Testis (tissue), 5 donors: ENCODE measurements at places on chromosomes 7 and 10. TPM values are rescaled to one million over a fixed set of nuclear protein-coding genes. Genes with fewer than 3 reads are reported as not detected.

The MLXIPL gene
- total RNA-seq, result 215 TPM

The XRCC2 gene
- total RNA-seq, result 9.6 TPM

DNA sequence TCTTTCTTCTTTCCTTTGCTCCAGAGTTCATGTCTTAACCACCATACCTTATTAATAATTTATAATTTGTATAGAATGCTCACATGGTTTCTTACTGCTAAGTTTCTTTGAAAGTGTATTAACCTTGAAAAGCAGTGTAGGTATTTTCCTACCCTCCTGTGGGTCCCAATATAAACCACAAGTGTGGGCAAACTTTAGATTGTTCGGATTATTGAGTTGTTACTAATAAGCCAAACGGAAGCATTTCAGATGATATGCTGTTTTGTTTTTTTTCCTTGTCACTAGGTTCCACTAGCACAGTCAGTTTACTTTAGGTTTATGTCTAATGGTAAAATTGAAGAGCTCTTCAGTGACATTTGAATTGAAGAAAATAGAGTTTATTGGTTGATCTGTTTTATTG, 10.2 kb downstream of the SSBP1 start:
- DNase-seq, result no peak
- H3K4me1 ChIP-seq, result no peaks in the 10 kb centered on the region
- no peaks in the 10 kb centered on the region for H3K36me3 ChIP-seq
- no peaks in the 10 kb centered on the region for H3K27me3 ChIP-seq

- no peak for DNase-seq
- no peak overlapping the region for H3K4me3 ChIP-seq
- no peaks in the 10 kb centered on the region for H3K36me3 ChIP-seq
Measured at GRCh38 chr7:102221961-102222360, 64.7 kb upstream of the SH2B2 start.

DNA sequence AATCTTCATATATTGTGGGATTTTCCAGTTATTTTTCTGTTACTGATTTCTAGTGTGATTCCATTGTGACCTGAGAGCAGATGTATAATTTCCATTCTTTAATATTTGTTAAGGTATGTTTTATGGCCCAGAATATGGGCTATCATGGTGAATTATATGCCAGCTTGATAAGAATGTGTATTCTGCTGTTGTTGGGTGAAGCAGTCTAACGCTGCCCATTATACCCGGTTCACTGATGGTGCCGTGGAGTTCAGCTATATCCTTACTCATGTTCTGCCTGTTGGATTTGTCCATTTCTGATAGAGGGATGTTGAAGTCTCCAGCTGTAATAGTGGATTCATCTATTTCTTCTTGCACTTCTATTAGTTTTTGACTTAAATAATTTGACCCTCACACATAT, 41.7 kb downstream of the DYNC2I1 start:
- H3K4me1 ChIP-seq, result no peaks in the 10 kb centered on the region
- no peak overlapping the region for H3K27ac ChIP-seq
- no peaks in the 10 kb centered on the region for H3K27me3 ChIP-seq
- H3K4me3 ChIP-seq, result no peak overlapping the region
- no peaks in the 10 kb centered on the region for H3K36me3 ChIP-seq
